Uterine smooth muscle cell (primary cell): ENCODE measurements at places on chromosomes 4 and X. TPM values are rescaled to one million over a fixed set of nuclear protein-coding genes. Genes with fewer than 3 reads are reported as not detected.

The MAGEB17 gene
- not detected in 2 replicates for total RNA-seq

The MAD2L1 gene
- total RNA-seq: 11.7 and 39.3 TPM in 2 replicates

The BMPR1B gene
- 1.1 and 3.0 TPM in 2 replicates for total RNA-seq

The DRD5 gene
- not detected in 2 replicates for total RNA-seq

The PAGE5 gene
- total RNA-seq: not detected in 2 replicates

The RTL5 gene
- 1.8 and 2.2 TPM in 2 replicates for total RNA-seq

The GLRA3 gene
- under 0.01 TPM in 1 of 2 replicates, not detected in the other for total RNA-seq

The ARMCX2 gene
- 73.7 and 155 TPM in 2 replicates for total RNA-seq

The IL13RA2 gene
- 100 and 137 TPM in 2 replicates for total RNA-seq

The GYG2 gene
- 1.1 and 2.4 TPM in 2 replicates for total RNA-seq

The GPRASP1 gene
- 4.1 and 8.6 TPM in 2 replicates for total RNA-seq

The SOX3 gene
- not detected in 2 replicates for total RNA-seq

The PORCN gene
- total RNA-seq: 4.3 and 5.2 TPM in 2 replicates

The TNIP3 gene
- total RNA-seq: 0.25 and 0.77 TPM in 2 replicates

The ADH1A gene
- not detected in 2 replicates for total RNA-seq

The IL1RAPL1 gene
- 5.2 and 11.5 TPM in 2 replicates for total RNA-seq

The MFSD8 gene
- 19.1 and 21.5 TPM in 2 replicates for total RNA-seq

The MBTPS2 gene
- 12.8 and 13.1 TPM in 2 replicates for total RNA-seq

The ATP10D gene
- 23.1 and 33.2 TPM in 2 replicates for total RNA-seq

The PDGFC gene
- 131 and 133 TPM in 2 replicates for total RNA-seq

The OTUD6A gene
- under 0.01 TPM in 1 of 2 replicates, not detected in the other for total RNA-seq

The TENM3 gene
- 5.8 and 7.0 TPM in 2 replicates for total RNA-seq

The GAGE1 gene
- not detected in 2 replicates for total RNA-seq

The DMRTC1B gene
- total RNA-seq: not detected in 2 replicates

The ERAS gene
- not detected in 2 replicates for total RNA-seq

The NSG1 gene
- 0.44 TPM in 1 of 2 replicates, not detected in the other for total RNA-seq

The DMD gene
- 3.9 and 4.4 TPM in 2 replicates for total RNA-seq

The FGF13 gene
- total RNA-seq: 1.7 and 2.2 TPM in 2 replicates

The NAP1L3 gene
- 7.1 and 7.4 TPM in 2 replicates for total RNA-seq

The FRAS1 gene
- 1.3 and 3.1 TPM in 2 replicates for total RNA-seq

The SMAD1 gene
- 9.2 and 16.4 TPM in 2 replicates for total RNA-seq

The GAGE13 gene
- total RNA-seq: not detected in 2 replicates

The VCX2 gene
- total RNA-seq: not detected in 2 replicates

The NKAP gene
- total RNA-seq: 4.1 and 4.5 TPM in 2 replicates

The NEIL3 gene
- 6.7 and 14.6 TPM in 2 replicates for total RNA-seq

The XPNPEP2 gene
- total RNA-seq: 0.11 and 0.25 TPM in 2 replicates

The PAGE1 gene
- total RNA-seq: not detected in 2 replicates

The FGD1 gene
- total RNA-seq: 6.5 and 7.0 TPM in 2 replicates

The S100P gene
- not detected in 2 replicates for total RNA-seq

The PIN4 gene
- total RNA-seq: 4.6 and 9.8 TPM in 2 replicates

The ADH7 gene
- not detected in 2 replicates for total RNA-seq

The ZNF711 gene
- 0.66 and 0.87 TPM in 2 replicates for total RNA-seq

The PNMA3 gene
- total RNA-seq: 0.11 and 0.12 TPM in 2 replicates

The PIM2 gene
- 6.2 and 7.0 TPM in 2 replicates for total RNA-seq

The CPE gene
- total RNA-seq: 1.00 and 1.3 TPM in 2 replicates

The SSX4B gene
- total RNA-seq: not detected in 2 replicates

The GPR173 gene
- 2.5 and 3.1 TPM in 2 replicates for total RNA-seq

The CD38 gene
- not detected in 2 replicates for total RNA-seq

The TMEM156 gene
- total RNA-seq: 3.5 and 10.8 TPM in 2 replicates

The FGFBP1 gene
- not detected in 2 replicates for total RNA-seq

The FATE1 gene
- not detected in 2 replicates for total RNA-seq

The TRO gene
- total RNA-seq: 6.8 and 20.1 TPM in 2 replicates

The ADAD1 gene
- 0.25 TPM in 1 of 2 replicates, not detected in the other for total RNA-seq

The STOX2 gene
- 0.12 and 0.33 TPM in 2 replicates for total RNA-seq

The SPANXC gene
- total RNA-seq: not detected in 2 replicates

The COL4A6 gene
- 3.8 and 4.1 TPM in 2 replicates for total RNA-seq

The CYLC1 gene
- not detected in 2 replicates for total RNA-seq
